ENCODE measurements at places on chromosomes 6 and 20.

- DNase-seq = no peak
These were observed 524.8 kb upstream of the GJE1 start for GRCh38 chr6:141607956-141608355.

GRCh38 chr6:36516559-36516958, 30.7 kb downstream of the STK38 start:
- no peak for DNase-seq

DNA sequence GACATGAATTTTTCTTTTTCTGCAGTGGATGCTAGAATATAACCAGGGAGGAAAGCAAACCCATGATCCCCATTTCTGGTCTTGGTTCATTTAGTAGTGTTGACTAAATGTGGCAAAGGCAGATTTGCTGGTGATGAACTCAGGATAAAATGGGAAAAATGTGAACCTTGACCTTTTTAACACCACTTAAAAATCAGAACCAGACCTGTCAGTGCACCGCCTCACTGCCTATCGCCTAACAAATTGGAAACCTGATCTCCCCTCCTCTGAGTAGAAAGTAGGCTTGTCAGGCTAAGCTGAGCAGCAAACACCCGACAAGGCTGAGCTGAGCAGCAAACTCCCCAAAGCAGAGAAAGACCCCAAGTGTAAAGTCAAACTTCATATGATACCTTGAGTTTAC, 254.8 kb downstream of the FOXC1 start:
- DNase-seq = no peak

DNA sequence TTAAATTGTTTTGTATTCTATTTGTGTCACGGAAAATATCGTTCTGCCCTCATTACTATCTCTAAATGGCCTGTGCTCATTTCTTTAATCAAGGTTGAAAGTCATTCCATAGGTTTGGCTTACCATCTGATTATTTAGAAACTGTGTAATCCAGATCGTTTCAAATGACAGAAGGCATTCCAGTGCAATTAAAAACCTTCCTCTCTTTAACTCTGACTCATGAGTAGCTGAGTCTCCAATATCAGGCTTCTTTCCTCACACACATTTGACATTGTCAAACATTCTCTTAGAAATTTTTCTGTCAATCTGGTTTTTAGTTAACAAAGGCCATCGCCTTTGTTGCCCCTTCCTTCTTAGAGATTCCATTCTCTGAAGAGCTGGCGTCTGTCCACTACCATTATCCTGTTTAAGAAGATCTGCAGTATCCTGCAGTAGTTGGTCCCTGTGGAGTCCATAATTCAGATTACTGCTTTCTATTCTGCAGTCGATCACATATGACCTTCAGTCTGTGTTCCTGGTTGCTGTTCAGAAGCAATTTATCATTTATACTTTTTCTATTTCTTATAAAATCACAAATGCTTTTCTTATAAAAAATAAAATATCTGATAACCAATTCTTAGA, 3.9 kb upstream of the TRDN start:
- DNase-seq = no peak

DNA sequence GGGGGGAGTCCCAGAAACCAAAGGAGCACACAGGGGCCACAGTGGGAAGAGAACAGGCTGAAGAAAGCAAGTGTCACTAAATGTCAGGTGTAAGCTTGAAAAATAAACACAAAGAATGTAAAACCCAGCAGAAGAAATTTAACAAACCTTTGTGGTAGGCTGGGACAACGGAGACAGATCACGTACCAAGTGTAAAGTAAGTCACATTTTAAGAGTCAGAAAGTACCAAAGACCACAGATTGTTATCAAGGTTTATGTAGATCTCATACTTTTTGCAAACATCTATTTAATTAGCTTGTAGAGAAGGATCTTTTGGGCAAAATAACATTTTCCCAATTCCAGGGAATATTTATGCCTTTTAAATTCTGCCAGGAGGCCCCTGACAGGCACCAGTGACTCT, 1.6 kb downstream of the CLIC5 start:
- DNase-seq = no peak

- no peak for DNase-seq
These were observed 91.9 kb downstream of the RFPL4B start for GRCh38 chr6:112439010-112439409.

DNA sequence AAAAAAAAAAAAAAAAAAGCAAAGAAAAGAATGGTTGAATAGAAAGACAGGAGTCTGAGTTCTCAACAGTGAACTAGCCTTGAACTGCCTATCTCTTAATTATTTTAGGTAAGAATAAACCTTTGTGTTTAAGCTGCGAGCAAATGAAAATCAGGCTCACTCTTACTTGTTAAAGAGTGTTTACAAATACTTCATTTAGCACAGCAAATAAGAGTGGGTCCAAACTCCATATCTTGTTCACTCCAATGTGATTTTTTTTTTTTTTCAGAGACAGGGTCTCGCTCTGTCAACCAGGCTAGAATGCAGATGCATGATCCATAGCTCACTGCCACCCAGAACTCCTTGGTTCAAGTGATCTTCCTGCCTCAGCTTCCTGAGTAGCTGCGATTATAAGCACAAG, 11.9 kb downstream of the MCM9 start:
- no peak for DNase-seq

DNA sequence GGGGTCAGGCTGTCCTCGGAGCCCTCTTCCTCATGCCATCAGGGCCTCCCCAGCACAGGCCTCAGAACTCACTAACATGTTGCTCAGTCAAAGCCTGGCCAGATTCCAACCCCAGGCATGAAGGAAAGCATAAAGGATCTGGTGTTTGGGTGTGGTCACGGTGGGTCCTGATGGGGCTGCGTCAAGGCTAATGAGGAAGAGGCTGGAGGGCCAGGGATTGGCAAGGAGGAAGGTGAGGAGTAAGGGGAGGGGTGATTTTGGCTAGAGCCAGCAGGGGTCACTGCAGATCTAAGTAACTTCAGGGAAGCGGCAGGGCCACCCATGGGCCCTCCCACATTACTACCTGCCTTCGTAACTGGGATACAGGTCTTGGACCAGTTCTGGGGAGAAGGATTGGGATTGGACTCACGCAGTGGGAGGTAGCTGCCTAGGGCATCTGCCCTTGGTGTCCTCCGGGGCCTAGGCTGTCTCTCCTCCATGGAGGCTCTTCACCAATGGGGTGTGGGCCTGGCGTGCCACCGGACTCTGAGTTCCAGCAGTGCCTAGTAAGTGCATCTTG, 36.2 kb upstream of the MRPS18A start:
- DNase-seq = peak; percentile 77

DNA sequence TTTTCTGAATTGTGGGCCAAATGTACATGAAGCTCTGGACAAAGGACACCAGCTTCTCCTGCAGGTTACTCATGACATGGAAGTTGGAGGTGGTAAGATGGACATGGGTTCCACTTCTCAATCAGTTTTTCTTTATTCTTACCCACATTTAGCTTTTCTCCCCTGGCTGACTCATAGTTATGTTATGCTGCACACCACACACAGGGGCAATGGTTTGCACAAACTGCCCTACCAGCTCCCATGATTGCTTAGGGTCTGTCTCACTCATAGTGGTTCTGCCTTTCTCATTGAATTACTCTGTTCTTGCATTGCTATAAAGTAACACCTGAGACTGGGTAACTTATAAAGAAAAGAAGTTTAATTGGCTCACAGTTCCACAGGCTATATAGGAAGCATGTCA, 4.5 kb upstream of the CD109 start:
- no peak for DNase-seq

DNA sequence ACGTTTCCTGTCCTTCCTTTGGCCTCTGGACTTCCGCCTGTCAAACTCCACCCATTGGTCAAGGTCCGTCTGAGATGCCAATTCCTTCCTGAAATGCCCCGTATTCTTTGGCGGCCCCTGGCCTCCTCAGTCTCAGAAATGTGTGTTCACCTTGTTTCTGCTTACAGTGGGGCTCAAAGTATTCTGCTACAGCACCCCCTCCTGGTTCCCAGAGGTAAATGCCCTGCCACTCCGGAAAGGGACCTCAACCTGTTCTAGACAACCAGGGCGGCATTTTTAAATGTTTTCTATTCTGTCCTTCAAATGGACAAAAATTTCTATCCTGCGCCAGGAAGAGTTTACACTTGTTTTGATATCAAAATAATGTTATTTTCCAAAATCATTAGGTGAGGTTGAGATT, 12.1 kb upstream of the PAX1 start:
- no peak for DNase-seq

DNA sequence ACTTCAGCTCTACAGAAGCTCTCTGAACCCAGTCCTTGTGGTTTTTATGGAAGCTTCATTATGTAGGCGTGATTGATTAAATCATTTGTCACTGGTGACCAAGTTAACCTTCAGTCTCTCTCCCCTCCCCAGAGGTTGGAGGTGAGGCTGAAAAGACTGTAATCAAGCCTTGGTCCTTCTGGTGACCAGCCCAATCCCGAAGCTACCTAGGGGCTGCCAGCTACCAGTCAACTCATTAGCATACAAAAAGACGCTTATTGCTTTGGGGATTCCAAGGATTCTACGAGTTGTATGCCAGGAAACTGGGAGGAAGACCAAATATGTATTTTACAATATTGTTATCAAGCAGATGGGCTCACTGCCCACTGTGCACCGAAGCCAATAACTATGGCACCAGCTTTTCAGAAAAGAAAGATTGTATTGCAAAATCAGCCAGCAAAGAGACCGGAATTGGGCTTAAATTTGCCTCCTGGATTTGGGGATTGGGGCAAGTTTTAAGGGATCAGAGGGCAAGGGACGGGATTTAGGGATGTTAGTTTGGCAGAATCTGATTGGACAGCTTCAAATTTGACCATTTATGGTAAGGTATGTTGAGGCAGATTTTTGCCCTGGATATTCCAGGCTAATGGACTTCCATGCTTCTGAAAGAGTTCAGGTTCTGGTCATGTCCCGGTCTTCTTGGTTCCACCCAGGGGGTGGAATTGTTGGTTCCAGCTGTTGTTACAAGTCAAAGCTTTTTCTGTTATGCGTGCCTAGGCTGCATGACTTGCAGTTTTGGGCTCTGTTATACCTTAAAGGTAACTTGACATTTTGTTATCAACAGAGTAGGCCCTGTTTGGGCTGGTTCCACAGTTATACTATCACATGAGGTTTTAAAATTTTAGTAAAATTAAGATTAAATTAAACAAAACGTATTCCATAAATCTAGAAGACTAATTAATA, 167.4 kb downstream of the COL9A1 start:
- DNase-seq = no peak

- DNase-seq = no peak
These were observed 68.7 kb downstream of the PSMG4 start for GRCh38 chr6:3327403-3327802.

- no peak for DNase-seq
These were observed 6.8 kb upstream of the EPB41L1 start for GRCh38 chr20:36147690-36148089.

DNA sequence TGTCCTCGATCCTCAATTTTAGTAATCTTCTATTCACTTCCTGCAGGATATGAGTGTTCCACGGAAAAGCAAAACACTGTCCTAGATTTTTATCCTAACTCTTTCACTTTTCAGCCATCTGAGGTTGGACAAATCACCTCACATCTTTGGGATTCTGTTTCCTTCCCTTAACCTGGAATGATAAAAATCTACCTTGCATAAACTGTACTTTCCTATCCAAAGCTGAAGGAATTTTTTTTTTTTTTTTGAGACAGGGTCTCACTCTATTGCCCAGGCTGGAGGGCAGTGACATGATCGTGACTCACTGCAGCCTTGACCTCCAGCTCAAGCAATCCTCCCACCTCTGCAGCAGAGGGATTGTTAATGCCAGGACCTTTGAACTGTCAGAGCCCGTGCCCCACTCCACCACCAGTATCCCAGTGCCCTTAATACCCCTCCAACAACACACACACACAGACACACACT, 20.5 kb downstream of the CAPN11 start:
- no peak for DNase-seq

DNA sequence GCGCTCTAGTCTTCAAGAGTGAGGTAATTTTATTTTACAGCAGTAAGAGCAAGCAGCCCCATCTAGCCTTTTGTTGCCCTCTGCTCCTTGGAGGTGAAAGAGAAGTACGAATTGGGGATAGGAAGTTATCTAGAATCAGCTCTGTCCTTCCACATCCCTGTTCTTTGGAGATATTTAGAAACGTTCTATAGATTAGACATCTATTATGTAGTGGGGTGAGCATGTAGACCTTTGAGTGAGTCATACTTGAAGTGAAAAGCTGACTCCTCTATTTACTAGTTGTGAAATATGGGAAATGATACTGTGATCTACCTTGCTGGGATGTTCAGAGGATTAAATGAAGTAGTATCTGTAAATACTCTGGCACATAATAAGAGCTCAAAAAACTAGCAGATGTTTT, 36.0 kb upstream of the SLC35D3 start:
- no peak for DNase-seq

GRCh38 chr6:5778317-5778857, 228.3 kb downstream of the NRN1 start:
- no peak for DNase-seq

- no peak for DNase-seq
These were observed 38.9 kb downstream of the RPP40 start for GRCh38 chr6:4964675-4965561.

DNA sequence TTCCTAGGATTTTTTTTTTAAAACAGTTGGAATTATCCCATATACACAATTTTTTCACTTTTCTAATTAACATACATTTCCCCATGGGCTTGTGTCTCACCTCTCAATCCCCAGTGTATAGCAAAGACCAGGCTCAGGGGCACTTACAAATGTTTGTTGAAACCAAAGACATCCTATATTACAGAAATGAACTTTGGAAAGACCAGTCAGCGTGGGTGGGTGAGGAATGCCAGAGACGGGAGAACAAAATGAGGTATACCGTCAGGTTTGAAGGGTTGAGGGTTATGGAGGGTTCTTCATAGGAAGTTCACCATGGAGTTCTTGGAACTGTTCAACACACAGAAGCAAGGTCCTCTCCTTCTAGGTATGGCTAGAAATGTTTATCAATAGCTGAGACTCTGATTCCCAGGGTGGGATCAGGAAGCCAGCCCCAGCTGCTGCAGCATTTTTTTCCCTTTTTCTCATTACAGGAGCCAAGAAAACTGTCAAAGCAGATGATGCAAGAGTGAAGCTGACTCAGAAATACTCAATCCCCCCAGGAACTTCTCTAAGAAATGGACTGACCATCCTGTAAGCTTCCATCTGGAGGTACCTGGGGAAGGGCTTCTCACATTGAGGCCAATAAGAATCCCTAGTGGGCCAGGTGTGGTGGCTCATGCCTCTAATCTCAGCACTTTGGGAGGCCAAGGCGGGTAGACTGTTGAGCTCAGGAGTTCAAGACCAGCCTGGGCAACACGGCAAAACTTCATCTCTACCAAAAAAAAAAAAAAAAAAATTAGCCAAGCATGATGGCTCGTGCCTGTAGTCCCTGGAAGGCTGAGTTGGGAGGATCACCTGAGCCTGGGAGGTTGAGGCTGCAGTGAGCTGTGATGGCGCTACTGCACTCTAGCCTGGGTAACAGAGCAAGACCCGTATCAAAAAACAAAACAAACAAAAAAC, 15.9 kb upstream of the TBC1D20 start:
- DNase-seq = no peak

- DNase-seq = no peak
These were observed 12.0 kb upstream of the GATA5 start for GRCh38 chr20:62487561-62488354.

DNA sequence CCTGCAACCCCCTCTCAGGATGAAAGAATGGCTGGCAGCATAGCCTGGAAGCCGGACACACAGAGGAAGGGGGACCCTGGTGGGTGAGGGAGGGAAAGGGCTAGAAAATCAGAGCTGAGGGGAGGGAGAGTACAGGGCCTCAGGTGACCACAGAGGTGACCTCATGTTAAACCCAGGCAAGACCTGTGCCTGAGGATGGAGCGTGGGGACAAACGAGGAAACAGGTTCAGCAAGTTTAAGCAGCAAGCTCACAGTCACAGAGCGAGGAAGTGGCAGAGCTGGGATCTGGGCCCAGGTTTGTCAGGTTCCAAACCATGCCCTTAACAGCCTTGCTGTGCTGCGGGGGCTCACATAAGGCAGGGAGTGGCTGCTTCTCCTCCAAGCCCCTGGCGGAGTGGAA, 4.0 kb upstream of the BPI start:
- no peak for DNase-seq

All from stimulated activated CD4-positive, alpha-beta T cell treated with anti-CD3 and anti-CD28 coated beads, Interleukin-2, amount 100 ng/mL, for 24 hours (primary cell).